ENCODE measurements at places on chromosomes 1 and 21.

DNA sequence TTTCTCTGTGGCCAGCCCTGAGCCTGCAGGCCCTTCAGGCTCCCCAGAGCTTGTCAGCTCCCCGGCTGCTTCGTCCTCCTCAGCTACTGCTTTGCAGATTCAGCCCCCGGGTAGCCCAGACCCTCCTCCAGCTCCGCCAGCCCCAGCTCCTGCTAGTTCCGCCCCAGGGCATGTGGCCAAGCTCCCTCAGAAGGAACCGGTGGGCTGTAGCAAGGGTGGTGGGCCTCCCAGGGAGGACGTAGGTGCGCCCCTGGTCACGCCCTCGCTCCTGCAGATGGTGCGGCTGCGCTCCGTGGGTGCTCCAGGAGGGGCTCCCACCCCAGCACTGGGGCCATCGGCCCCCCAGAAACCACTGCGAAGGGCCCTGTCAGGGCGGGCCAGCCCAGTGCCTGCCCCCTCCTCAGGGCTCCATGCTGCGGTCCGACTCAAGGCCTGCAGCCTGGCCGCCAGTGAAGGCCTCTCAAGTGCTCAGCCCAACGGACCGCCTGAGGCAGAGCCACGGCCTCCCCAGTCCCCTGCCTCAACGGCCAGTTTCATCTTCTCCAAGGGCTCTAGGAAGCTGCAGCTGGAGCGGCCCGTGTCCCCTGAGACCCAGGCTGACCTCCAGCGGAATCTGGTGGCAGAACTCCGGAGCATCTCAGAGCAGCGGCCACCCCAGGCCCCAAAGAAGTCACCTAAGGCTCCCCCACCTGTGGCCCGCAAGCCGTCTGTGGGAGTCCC, 45.4 kb downstream of the YARS1 start:
- DNase-seq, result no peak

- DNase-seq, result peak; percentile 80
Measured at GRCh38 chr1:2199042-2199810, 4.7 kb upstream of the FAAP20 start.

DNA sequence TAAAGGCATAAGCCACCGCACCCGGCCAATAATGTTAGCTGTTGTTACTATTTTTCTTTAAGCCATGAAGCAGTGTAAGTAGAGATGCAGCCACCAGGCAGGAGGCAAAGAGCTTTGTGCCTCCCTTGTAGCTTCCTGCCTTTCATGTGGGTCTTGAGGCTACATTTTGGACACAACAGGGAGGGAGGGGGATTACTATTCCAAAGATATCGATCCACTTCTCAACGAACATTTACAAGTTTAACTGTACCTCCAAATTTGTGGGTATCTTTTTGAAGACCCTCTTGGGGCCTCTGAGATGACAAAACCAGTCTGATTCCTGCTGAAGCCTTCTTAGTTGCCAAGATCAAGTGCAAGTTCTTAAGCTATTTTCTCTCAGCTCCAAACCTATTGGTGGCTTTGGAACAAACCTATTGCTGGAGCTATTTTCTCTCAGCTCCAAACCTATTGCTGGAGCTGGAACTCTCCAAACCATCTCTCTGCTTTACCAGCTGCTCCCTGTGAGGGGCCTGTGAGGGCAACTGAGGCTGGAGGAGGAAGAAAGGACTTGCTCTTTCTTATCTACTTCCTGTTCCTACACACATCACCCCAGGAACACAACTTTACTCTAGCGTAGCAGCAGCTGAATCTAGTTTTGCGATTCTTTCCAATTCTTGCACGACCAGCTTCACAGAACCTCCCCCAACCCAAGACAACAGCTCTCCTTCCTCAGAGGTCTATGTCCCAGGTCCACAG, 16.1 kb upstream of the RCAN3 start:
- peak; percentile 77 for DNase-seq

DNA sequence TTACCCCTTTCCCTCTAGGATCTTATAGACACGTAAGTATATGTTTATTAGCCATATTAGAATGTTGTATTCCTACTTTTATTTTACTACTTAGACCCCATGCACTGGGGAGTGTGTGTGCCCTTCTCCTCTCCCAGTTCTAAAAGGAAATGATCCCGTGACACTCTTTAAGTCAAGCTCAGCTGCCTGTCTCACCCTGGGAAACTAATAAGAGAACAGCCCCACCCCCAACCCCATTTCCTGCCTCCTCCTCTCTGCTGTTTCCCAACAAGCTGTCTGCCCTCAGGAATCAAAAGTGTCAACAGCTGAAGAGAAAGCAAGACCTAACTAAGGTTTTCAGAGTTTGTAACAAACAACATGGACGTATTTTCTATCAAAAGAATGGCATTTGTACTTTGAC, 92.6 kb upstream of the VAV3 start:
- DNase-seq, result no peak

DNA sequence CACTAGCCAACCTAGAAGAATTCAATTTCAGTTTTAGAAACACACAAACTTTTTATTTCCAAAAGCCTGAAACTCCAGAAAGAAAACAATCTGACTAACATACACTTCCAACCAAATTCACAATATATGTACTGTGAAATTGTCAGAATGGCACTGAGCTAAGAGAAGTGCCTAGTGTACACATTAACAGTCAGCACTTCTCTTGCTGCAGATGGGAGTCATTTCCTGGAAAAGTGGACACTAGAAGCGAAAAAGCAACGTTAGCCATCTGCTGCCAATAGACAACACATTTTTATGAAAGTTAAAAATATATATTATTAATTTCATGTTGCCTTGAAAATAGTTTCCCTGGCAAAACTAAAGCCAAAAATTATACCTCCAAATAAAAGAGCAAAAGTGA, 66.1 kb downstream of the EPS15 start:
- DNase-seq, result no peak

DNA sequence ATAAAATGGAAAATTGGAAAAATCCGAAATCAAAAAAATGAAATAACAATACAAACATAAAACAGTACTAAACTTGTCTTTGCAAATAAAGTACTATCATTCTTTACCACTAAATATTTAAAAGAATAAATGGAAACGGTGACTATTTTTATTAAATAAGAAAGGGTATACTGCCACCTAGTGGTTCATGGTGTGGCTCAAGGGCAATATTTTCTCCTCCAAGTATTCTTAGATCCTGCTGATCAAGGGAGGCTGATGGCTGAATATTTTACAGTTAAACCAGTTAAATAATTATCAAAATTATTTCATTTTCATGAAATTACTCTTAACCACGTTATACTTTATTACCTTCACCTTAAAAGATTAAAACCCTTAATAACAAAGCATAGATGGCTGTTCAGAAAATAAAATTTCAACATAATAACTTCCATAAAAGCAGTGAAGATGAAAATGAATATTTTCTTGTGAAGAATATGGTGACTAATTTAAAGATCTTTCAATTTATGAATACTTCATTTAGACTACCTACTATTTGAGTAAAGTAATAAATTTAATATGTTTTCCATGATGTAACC, 1793.9 kb downstream of the NCAM2 start:
- DNase-seq, result peak; percentile 39

- peak; percentile 7 for DNase-seq
Measured at GRCh38 chr1:26786437-26787380, 1.0 kb upstream of the PIGV start.

- DNase-seq, result peak; percentile 11
Measured at GRCh38 chr1:200437556-200438203, 27.8 kb upstream of the ZNF281 start.

- no peak for DNase-seq
Measured at GRCh38 chr1:233289676-233290075, 5.8 kb downstream of the PCNX2 start.

DNA sequence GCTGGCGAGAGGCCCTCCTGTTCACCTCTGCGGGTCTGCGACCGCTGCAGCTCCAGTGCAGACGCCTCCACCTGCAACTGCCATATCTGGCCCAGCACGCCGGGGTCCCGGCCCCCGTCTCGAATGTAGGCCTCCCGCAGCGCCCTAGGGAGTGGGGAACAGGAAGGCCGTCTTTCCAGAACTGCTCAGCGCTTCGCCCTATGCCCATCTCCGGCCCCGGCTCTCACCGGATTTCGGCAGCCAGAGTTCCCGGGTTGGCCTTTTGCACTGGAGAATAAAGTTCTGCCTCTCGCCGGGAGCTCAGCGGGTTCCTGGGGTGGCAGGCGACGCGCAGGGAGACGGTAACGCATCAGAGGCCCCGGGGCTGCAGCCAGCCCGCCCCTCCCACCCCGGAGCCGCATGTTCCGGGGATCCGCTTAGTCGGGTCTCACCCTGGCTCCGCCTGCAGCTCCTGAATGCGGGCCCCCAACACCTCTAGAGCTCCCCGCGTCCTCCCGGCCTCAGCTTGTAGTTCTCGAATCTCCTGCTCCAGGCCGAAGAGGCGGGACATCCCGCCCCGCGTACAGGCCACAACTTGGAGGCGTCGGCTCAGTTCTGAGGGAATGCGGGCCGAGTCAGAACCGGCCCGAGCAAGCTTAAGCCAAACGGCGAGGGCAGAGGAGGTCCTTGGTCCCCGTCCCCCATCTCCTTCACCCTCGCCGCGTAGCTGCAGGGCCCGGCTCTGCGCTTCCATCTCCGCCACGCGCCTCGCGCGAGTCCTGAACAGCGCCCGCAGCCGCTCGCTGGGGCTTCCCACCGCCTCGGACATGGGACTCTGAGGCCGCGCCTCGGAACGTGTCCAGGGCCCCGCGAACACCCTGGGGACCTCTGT, 1.1 kb downstream of the CCDC17 start:
- no peak for DNase-seq

GRCh38 chr21:36030581-36031189, 29.6 kb downstream of the SETD4 start:
- no peak for DNase-seq

GRCh38 chr1:6509220-6509918, 17.9 kb upstream of the PLEKHG5 start:
- DNase-seq, result no peak

GRCh38 chr1:61434276-61434675, 290.7 kb downstream of the TM2D1 start:
- no peak for DNase-seq

DNA sequence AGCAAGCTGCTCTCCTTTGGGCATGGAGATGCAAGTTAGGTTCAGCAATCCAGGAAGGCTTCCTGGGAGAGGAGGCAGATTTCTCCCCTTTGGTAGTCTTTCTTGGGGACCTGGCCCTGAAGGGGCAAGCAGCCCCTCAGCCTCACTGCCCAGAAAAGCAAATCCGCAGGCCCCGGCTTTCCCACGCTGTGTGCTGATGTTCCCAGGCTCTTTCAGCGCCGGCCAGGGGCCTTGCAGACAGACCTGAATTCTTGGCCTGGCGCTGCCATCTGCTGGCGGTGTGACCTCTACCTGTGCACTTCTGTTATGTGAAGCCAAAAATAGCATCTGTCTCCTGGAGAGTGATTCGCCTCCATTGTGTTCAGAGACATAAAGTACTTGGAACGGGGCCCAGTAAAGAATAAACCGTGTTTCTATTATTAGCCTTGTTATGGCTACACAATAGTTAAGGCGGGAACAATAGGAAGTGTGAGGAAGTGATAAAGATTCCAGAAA, 64.8 kb downstream of the ALPL start:
- DNase-seq, result no peak

GRCh38 chr1:57024855-57025254, 59.0 kb upstream of the C8B start:
- no peak for DNase-seq

- DNase-seq, result no peak
Measured at GRCh38 chr1:233427907-233428306, 100.4 kb downstream of the MAP3K21 start.

DNA sequence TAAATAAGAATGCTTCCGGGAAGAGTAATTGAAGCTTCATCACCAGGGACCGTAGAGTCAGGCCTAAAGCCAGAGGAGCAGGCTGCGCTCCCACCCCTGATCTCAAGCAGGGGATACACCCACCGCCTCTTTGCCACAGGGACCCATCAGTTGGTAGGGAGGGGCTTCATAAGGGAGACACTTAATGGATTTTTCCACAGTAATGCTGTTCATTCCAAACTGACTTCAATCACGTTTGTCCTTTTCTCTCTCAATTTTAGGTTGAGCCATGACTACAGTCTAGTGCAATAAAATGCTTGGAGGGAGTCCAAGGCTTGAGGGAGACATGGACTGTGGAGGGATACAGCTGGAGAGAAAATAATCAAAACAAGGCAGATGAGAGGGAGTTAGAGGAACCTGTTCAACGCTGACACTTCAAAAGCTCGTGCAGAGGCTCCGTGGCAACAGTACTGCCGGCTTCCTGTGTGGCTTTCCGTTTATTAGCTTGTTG, 111.5 kb downstream of the SEC16B start:
- no peak for DNase-seq

GRCh38 chr21:46425041-46425440, 33.6 kb upstream of the DIP2A start:
- no peak for DNase-seq

GRCh38 chr21:34611528-34611927, 3.4 kb downstream of the RCAN1 start:
- no peak for DNase-seq

- DNase-seq, result no peak
Measured at GRCh38 chr1:7374563-7375160, 396.4 kb upstream of the VAMP3 start.

GRCh38 chr1:19925342-19926070, 2.1 kb upstream of the PLA2G2E start:
- no peak for DNase-seq

DNA sequence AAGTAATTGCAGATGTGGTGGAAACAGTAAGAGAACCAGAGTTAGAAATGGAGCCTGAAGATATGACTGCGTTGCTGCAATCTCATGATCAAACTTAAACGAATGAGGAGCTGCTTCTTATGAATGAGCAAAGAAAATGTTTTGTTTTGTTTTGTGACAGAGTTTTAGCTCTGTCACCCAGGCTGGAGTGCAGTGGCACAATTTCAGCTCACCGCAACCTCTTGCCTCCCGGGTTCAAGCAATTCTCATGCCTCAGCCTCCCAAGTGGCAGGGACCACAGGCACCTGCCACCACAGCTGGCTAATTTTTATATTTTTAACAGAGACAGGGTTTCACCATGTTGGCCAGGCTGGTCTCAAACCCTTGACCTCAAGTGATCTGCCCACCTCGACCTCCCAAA, 53.3 kb upstream of the NFASC start:
- DNase-seq, result no peak

DNA sequence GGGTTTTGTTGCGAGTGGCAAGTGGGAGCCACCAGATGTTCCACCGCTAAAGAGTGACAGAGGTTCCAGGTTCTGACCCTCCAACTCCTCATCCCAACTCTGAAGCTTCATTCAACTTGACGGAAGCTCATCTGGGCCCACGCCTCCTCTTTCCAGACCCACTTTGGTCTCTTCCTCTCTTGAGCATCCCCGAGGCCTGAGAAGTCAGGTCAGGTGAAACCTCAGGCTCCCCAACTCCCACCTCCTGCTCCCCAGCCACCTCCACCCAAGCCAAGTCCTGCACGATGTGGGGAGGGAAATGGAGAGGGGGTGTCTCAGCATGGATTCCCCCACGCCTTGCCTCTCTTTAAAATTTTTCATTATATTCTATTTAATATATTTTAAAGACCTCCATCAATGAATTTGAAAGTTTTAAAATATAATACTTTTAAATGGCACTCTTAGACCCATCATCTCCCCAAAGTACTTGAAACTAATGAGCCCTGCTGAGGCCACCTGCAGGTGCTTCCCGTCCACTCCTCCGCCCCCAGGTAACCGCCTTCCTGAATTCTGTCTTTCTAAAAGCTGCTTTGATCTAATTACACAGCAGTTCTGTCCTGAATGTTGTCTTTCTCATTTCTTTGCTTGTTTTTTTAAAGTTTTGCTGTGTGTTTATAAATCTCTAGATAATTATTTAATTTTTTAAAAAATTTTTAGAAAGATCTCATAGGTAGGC, 238.1 kb downstream of the KAZN start:
- no peak for DNase-seq
